Cortex of kidney (tissue), 1 donor: ENCODE measurements at places on chromosomes 4 and X.

DNA sequence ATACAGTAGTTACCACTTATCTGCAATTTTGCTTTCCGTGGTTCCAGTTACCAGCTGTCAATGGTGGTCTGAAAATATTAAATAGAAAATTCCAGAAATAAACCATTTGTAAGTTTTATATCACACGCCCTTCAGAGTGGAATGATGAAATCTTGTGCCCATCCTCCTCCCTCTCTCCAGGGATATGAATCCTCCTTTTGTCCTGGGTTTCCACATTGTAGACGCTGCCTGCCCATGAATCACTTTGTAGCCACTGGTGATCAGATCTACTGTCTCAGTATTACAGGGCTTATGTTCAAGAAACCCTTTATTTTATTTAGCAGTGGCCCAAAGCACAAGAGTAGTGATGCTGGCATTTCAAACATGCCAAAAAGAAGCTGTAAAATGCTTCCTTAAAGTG lies 198.6 kb downstream of the KCNIP4 start:
- DNase-seq = no peak

GRCh38 chrX:16394290-16394689 lies 227.0 kb downstream of the MAGEB17 start:
- DNase-seq = no peak

DNA sequence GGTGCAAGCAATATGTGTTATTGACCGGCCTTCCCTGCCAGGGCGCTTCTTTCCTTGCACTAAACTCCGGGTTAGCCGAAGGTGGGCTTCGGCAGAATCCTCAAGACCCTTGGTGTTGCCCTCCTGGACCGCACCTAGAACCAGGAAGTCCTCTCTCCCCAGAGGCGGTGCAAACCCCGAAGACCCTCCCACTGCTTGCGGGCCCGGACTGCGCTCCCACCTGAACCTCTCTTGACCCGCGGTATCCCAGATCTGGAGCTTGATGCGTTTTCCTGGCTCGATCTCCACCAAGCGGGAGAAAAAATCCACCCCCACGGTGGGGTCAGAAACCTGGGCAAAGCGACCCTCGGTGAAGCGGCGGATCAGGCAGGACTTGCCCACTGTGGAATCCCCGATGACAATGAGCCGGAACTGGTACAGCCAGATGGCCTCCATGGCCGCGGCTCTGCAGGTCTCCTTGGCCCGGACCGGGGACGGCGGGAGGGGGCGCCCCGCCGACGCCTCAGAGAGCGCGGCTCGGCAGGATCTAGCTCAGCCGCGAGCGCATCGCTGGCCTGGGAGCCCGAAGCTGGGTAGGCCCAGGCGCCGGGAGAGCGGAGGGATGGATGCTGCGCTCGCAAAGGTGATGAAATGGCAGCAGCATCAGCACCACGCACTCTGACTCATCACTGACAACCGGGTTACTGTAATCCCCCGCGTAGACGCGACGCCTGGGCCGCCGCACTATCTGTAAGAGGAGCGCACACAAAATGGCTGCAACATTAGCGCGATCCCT lies at the start of gene RAB39B:
Gene RAB39B (minus strand): TSS at position 638 of the 775 bp plus-strand sequence. CDS start 203 bp downstream, at position 435.
- no peak for DNase-seq

- no peak for DNase-seq
Measured at GRCh38 chrX:107849747-107850421, 24.2 kb downstream of the MID2 start.

DNA sequence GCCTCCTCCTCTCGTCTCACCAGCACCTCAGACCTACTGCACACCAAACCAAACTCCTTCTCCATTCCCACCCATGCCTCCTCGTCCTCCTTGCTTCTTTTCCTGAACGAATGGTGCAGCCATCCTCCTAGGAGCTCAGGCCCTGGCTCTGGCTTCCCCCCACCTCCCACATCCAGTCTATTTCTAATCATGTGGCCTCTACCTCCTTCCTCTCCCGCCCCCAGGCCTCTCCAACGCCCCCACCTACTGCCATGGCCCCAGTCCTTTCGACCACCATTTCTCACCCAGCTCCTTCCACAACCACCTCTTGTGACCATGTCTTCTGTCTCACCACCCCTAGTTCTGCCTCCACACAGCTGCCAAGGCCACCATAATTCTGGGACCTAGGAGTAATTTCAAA lies 127.1 kb downstream of the PJA1 start:
- DNase-seq = no peak

GRCh38 chr4:176036585-176037205 lies 28.9 kb upstream of the WDR17 start:
- no peak for DNase-seq

- no peak for DNase-seq
Measured at GRCh38 chr4:4296283-4296846, 6.3 kb downstream of the ZBTB49 start.

DNA sequence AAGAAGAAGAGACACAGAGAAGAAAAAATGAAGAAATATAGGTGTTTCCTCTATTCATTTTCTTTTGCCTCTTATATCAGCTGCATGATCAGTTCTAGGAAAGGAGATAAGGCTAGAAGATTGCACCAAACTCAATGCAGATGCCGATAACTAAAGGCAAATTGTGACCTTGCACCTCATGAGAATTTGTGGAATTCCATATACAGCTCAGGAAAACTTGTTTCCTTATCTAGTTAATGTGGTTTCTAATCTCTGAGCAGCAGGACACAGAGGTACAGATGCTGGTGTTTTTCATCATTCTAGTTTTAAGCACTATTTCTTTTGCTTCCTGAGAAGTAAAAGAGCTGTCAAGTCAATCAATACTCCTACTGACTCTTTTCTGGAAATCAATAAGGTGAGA lies 104.6 kb upstream of the NWD2 start:
- no peak for DNase-seq

DNA sequence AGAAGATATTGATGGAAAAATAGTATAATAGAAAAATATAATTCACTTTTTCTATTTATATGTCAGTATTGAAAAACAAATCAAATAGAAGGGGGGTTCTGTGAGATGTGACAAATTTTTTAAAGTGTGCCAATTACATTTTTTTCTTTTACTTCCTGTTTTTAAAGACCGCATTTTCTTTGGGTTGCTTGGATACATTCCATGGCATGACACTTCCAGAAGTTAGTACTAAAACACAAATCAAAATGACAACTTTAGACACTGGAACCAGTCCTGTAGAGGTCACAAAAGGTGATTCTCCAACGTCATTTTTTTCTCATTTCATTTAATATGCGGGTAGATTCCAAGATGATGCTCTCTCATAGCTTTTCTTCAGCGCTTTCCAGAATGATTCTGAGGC lies 116.2 kb upstream of the GNPDA2 start:
- DNase-seq = no peak

- no peak for DNase-seq
Measured at GRCh38 chrX:37803057-37803456, 23.2 kb downstream of the CYBB start.

- DNase-seq = no peak
Measured at GRCh38 chrX:18676050-18676449, 4.1 kb upstream of the RS1 start.

DNA sequence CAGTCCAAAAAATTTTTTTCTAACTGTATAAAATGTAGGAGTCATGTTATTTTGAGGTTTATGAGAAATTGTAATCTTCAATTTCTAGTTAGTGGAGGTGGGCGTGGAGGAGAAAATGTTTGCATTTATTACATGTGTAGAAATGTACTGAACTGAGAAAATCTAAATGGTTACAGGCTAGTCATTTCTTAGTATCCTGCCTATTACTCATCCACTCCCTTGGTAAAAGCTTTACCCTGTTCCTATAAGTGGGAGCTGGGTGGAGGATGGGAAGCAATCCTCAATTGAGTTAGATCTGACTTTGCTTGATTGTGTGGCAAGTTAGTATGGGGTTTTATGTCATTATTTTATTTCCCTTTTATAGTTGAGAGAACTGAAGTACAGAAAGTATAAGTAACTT lies 73.8 kb downstream of the POLA1 start:
- DNase-seq = no peak

- no peak for DNase-seq
Measured at GRCh38 chr4:38598489-38598888, 65.5 kb upstream of the KLF3 start.

GRCh38 chr4:94277534-94277933 lies 65.1 kb downstream of the HPGDS start:
- no peak for DNase-seq

- no peak for DNase-seq
Measured at GRCh38 chr4:55571806-55572205, 20.2 kb downstream of the PDCL2 start.

GRCh38 chr4:56320293-56320692 lies 67.0 kb downstream of the AASDH start:
- no peak for DNase-seq
